ENCODE measurements at places on chromosomes 12 and 14.

DNA sequence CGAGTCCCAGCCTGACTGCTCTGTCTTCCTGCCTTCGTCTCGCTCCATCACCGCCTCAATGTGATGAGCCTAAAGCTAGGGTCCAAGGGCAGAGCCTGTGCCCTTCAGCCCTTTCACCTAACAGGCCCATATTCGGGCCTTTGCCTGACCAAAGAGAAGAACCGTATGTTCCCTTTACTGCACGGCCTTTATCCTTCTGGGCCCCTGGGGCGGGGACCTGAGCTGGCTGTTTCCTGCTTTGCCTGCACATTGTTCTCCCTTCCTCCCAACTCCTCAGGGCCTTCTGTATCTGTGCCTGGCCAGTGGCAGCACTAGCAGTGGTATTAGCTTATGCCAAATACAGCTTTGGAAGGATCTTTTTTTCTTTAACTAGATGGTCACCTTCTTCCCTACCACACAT, 8.5 kb upstream of the MYL6B start:
- no peak for DNase-seq

GRCh38 chr14:75610834-75611233, 32.4 kb downstream of the FLVCR2 start:
- DNase-seq = no peak

DNA sequence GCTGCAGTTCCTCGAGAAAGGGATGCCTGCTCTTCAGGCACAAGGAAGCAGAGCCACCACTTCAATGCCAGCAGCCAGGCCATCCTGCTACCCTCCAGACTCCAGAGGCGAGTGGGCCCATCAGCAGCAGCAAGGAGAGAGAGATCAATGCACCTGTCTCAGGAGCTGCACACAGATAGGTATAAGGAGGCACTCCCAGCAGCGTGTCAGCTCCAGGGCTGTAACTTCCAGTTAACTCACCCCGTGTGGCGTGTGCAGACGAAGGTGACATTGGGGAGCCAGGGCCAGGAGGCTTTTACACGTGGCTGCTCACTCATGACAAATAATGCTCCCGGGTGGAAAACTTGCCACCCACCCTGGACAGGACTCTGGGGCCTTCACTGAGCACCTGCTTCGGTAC, 24.2 kb downstream of the GALNT16 start:
- no peak for DNase-seq

GRCh38 chr14:73816393-73816816, 35.2 kb upstream of the PTGR2 start:
- peak; percentile 57 for DNase-seq

- peak; percentile 24 for DNase-seq
These were observed 16.7 kb downstream of the AHSA1 start for GRCh38 chr14:77474479-77475177.

GRCh38 chr12:125633686-125634085, 568.5 kb downstream of the AACS start:
- DNase-seq = no peak

DNA sequence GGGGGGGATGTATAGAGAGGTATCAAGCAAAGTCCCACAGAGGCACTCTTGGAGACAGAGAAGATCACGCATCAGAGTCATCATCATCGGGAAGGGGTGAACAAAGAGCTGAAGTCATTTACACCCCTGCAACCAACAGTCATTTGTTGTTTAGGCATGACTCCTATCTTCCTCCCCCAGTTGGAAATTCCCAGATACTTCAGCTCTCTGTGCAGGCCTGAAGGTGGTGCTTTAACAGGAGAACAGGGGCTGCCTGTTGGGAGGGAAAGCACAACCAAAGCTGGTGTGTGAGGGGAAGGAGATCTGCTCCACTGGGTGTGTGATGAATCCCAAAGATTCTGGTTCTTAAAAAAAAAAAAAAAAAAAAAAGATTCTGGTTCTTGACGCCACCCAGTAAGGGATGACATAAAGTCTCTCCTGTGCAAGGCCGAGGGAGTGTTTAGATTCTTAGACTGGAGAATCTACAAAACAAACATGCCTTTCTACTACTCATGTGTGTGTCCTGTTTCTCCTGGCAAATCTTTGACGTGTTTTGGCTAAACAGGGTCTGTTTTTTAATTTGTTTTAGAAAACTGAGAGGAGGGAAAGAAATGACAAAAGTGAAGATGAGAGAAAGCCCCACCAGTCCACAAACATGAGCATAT, 121.0 kb upstream of the ARHGAP5 start:
- DNase-seq = no peak

DNA sequence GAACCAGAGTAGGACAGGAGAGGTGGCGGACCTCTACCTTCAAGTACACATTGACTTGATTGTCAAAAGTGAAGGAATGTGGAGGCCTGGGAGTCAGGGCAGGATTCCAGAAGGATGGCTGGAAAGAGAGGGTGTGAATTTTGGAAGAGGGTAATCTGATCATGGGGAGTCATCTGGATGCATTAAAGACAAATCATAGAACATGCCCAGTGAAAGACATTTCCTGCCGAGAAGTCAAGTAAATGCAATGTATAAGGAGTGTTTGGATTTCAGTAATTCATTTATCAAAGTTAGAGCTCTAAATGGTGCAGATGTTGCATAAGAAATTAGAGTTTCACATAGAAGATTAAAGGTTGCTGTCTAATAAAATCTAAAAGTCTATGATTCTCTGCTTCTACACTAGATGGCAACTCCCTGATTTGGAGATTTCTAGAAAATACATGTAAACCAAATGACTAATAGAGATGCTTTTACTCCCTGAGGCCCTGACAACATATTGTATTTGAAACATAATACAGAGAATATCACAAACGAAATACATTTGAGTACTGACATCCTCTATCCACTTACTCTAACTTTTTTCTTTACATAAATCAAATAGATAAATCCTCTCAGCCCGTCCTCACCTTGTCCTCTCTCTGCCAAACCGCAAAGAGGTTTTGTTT, 91.3 kb downstream of the KCNA5 start:
- no peak for DNase-seq

DNA sequence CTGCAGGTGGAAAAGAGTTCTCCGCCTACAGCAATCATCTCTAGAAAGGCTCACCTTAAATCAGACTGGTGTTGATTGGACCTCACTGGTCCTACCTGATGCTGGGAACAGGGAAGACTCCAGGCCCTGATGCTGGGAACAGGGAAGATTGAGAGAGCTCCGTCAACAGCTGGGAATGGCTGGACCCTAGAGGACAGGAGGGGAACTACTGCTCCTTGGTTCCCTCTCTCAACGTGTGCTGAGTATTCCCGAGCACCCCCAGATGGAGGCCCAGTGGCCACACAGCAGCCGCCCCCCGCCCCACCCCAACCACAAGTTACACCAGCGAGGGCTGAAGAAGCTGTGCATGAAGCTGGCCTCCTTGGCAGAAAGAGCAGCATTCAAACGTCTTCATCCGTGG, 240.3 kb downstream of the SLC15A4 start:
- no peak for DNase-seq

- DNase-seq = no peak
These were observed 1092.8 kb downstream of the TMTC2 start for GRCh38 chr12:83779526-83779925.

- DNase-seq = no peak
These were observed 8.7 kb upstream of the KTN1 start for GRCh38 chr14:55571125-55571889.

DNA sequence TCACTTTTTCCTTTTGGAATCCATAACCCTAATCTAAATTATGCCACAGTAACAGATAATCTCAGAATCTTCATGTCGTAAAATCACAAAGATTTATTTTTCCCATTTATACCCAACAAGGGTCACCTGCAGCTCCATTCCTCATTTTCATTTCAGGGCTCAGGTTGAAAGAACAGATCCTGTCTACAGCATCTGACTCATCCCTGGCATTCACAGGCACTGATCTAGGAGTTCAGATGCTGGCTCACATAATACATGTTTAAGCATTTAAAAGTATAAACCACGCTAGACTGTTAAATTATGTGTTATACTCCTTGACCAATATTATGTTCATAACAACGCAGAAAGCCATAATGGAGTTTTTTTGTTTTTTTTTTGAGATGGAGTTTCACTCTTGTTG, 58.3 kb downstream of the STON2 start:
- no peak for DNase-seq

- no peak for DNase-seq
These were observed 17.5 kb downstream of the MTRFR start for GRCh38 chr12:123250471-123251383.

- DNase-seq = no peak
These were observed 92.5 kb downstream of the TMCC3 start for GRCh38 chr12:94557746-94558295.

DNA sequence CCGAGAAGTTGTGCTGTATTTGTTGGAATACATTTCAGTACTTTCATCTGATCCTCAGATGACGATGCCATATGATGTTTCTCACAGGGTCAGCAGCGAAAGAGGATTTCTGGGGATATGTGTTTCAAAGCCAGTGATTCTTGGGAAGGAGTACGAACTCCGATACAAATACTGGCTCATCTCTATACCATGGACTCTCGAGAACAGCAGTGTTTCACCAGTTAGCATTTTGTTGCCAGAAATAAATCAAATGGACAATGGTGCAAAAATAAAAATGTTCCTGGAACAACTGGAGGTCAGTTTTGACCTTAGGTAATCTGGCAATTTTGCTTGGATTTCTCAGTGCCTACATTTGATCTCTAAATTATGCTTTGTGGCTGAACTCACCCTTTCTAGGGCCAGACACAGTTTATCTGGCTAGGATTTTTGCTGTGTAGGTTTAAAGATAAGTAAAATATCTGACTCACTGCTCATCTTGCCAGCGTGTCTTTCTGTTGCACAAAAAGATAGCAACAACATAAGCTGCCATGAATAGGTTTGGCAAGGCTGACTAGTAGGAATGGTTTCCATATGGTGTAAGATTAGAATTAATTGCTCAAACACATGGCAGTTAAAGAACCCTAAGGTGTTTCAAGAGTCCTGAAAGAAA, 11.0 kb upstream of the MGP start:
- DNase-seq = peak; percentile 98

GRCh38 chr12:81403348-81403747, 325.5 kb downstream of the ACSS3 start:
- no peak for DNase-seq

- no peak for DNase-seq
These were observed 2.0 kb upstream of the ANKRD9 start for GRCh38 chr14:102511538-102511937.

DNA sequence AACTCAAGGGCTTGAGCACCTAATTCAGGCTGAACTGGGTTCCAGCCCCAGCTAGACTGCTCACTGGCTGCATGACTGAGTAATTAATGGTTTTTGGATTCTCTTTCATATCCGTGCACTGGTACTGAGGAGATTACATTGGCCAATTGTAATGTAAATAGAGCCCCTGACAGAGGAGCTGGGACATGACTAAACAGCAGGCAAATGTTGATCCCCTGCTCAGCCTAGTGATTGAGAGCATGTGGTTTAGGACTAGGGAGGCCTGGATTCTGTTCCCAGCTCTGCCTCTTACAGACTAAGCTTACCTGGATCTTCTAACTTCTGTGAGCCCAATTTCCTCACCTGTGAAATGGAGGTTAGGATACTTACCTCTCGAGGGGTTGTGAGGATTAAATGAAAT, 204.3 kb downstream of the ESR2 start:
- no peak for DNase-seq

DNA sequence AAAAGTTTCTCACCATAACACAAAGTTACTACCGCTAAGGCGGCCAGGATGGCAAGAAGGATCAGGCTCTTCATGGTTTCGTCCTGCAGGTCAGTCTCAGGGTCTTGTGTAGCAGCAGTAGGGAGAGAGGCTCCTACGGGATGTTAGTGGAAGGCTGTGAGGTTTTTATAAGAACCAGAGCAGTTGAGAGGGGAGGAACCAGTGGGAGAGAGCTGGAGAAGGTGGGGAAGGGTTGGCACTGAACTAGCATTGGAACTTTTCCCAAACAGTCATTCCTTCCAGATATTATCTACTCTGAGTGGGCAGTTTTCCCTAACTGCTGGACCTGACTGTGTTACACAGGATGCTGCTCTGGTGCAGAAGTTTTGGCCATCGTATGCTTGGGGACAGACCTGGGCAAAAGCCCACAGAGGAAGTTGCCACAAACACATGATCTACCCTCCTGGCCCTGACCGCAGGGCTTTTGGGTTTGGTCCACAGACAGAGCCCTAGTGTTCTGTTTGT, at the start of gene MGP:
Gene MGP, minus strand, starts transcription at position 137 of the 504 bp plus-strand sequence. Its CDS starts 63 bp downstream, at position 74.
- DNase-seq = peak; percentile 98

DNA sequence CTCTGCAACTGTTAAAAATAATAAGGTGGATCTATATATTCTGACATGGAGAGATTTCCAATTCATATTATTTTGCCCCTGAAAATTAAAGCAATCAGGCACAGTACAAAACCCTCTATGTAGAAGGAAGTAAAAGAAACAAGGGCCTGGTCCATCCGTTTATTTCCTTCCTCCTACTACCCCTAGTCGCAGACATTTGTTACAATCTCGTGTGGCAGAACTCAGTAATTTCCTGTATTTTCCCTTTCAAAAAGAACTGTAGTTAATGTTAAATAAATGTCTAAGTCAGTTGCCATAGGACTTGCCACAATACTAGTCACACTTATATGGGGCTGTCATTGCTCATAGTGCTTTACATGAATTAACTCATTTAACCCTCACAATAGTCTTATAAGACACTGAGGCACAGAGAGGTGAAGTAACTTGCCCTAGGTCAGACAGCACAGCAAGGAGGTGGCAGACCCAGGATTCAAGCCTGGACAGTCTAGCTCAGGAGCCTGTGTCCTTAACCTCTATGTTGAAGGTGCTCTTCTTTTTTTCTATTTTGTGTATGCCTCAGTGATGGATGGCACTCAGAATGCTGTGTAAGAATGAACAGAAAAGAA, 24.2 kb downstream of the NINJ2 start:
- no peak for DNase-seq

DNA sequence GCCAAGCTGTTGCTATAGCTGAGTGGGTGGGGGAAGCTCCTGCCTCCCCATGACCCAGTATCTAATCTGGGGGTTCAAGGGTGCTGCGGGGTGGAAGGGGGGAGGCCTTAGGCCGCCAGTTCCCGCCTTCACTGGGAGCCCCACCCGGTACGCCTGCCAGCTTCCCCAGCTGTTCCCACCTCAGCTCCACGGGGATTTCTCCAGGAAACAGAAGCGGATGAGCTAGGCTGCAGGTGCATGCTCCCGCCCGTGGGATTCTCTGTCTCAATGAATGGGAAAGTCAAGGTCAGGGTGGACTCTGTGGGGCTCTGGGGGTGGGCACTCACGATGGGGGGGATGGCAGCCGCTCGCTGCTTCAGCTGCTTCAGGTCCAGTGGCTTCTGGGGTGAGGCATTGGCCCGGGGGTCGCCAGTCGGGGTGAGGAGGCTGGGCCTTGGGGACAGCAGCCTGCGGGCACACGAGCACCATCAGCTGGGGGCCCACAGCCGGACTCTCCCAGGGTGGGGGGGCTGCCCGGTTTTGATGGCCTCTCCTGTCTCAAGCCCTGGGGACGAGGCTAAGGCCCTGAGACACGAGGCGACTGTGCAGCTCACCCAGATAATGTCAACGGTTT, 68.6 kb downstream of the RFLNA start:
- no peak for DNase-seq

- DNase-seq = no peak
These were observed 3.2 kb upstream of the C12orf42 start for GRCh38 chr12:103498990-103499389.

GRCh38 chr12:3461391-3461790, 29.6 kb upstream of the PRMT8 start:
- no peak for DNase-seq

- peak; percentile 24 for DNase-seq
These were observed 879 bp downstream of the RAB3IP start for GRCh38 chr12:69739287-69740191.
